AG09319 (cell line): ENCODE measurements at places on chromosomes 13 and 19.

DNA sequence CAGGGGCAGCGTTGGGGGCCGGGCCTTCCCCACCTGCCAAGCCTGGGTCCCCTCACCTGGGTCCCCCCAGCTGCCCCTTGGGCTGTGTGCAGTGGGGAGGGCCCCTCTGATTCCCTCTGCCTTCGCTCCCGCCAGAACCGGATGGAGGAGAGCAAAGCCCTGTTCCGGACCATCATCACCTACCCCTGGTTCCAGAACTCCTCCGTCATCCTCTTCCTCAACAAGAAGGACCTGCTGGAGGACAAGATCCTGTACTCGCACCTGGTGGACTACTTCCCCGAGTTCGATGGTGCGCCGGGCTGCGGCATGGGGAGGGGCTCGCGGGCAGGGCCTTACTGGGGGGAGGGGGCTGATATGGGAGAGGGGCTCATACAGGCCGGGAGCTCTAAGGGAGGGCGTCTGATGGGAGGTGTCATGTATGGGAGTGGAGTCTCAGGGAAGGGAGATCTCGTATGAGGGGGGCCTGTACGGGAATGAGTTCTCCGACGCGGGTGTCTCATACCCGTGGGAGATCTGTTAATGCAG lies 16.7 kb upstream of the GNA15 start:
- DNase-seq: no peak

GRCh38 chr19:15251010-15251748 lies 18.9 kb upstream of the EPHX3 start:
- DNase-seq: no peak

GRCh38 chr13:34346626-34347025 lies 528.7 kb downstream of the RFC3 start:
- DNase-seq: no peak

GRCh38 chr19:9431475-9431874 lies 3.9 kb downstream of the ZNF266 start:
- DNase-seq: no peak

GRCh38 chr19:57233207-57233606 lies 2.4 kb downstream of the AURKC start:
- DNase-seq: no peak

DNA sequence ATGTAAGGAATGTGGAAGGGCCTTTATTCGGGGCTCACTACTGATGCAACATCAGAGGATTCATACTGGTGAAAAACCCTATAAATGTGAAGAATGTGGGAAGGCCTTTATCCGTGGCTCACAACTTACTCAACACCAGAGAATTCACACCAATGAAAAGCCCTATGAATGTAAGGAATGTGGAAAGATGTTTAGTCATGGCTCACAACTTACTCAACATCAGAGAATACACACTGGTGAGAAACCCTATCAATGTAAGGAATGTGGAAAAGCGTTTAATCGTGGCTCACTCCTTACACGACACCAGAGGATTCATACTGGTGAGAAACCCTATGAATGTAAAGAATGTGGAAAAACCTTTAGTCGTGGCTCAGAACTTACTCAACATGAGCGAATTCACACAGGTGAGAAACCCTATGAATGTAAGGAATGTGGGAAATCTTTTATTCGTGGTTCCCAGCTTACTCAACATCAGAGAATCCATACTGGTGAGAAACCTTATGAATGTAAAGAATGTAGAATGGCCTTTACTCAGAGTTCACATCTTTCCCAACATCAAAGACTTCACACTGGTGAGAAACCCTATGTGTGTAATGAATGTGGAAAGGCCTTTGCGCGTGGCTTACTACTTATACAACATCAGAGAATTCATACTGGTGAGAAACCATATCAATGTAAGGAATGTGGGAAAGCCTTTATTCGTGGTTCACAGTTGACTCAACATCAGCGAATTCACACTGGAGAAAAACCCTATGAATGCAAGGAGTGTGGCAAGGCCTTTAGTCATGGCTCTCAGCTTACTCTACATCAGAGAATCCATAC lies 44.3 kb downstream of the ZNF585A start:
- DNase-seq: no peak
